ENCODE measurements at places on chromosomes 1 and 21. TPM values are rescaled to one million over a fixed set of nuclear protein-coding genes. Genes with fewer than 3 reads are reported as not detected.

Gene LCE1E
- total RNA-seq, result not detected

Gene RGS2
- 65.2 TPM for total RNA-seq

Gene SPATA21
- not detected for total RNA-seq

Gene SPRR2B
- total RNA-seq, result not detected

Gene GLRX2
- 16.2 TPM for total RNA-seq

Gene IFI6
- 14.3 TPM for total RNA-seq

Gene GON4L
- total RNA-seq, result 82.9 TPM

Gene ELF3
- 1,345 TPM for total RNA-seq

Gene CHI3L1
- total RNA-seq, result 8.8 TPM

Gene PLPPR4
- total RNA-seq, result 5.1 TPM

Gene MYBPH
- not detected for total RNA-seq

Gene AP4B1
- 31.6 TPM for total RNA-seq

- no peak for DNase-seq
These were observed 97.4 kb downstream of the SETD4 start for GRCh38 chr21:35962917-35963316.

DNA sequence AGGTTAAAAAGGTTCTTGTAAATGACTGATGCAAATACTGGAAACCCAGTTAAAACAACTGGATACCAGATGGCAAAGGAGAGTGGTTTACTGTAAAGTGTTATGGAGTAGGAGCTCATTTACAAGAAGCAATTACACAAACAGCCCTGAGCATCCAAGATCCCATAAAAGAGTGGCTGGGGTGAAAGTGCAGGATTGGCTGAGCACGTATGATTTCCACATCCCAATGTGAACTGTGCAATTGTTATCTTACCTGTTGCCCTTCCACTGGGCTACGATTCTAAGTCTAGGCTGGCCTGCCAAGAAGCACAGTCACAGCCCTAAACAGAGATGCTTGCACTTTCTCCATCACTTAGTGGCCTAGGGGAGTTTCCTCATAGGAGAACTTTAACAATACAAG is 277.6 kb upstream of the RUNX1 start:
- DNase-seq, result no peak

- DNase-seq, result no peak
These were observed 460.5 kb upstream of the ADGRL2 start for GRCh38 chr1:81340239-81340638.

GRCh38 chr1:24641646-24642151 is 1.4 kb upstream of the SRRM1 start:
- DNase-seq, result peak; percentile 61

DNA sequence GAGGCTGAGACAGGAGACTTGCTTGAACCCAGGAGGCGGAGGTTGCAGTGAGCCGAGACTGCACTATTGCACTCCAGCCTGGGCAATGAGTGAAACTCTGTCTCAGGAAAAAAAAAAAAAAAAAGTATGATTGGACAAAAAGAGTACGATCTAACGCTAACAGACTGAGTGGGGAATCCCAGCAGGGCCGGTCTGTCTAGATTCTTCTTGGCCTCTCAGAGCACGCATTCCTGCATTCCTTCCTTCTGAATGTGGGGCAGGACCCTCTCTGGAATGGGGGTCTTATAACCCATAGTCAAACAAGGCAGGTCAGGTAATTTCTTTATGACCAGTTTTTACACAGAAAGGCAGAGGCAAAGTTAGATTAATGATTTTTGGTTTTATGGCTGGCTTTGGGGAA is 92.0 kb upstream of the PPM1J start:
- no peak for DNase-seq

DNA sequence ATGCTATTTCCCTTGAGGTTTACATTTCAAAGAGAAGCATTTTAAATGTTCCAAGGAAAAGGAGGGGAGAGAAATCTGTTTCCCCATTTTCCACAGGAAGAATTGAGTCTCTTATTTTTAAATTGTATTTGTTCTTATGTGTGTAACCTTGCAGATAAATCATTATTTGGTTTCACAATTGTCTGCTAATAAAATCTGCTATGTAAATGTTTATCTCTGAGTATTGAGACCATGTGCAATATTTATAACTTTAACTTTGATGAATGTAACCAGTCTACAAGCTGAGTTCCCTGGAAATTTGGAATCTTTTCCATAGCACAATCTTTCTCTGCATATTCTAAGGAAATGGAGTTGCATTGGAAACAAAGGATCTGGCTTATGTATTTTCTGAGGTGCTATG is 209.6 kb downstream of the PTBP2 start:
- no peak for DNase-seq

- DNase-seq, result no peak
These were observed 3879.7 kb downstream of the SRGAP2C start for GRCh38 chr1:125064481-125064880.

DNA sequence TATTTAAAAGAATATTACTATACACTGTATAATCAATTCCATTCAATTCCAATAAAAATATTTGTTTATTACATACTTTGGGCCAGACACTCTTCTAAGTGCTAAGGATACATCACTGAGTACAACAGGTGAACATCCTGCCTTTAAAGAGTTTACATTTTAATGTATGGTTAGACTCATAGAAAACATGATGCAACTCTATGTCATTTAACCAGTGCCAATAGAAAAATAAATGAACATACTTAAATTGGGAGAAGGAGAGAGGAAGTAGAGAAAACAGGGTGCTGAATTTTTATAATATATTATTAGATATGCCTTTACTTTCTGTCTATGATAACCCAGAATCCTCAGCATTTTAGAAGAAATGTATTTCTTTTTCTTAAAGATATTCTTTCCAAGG is 119.2 kb downstream of the TSEN15 start:
- no peak for DNase-seq

- DNase-seq, result no peak
These were observed 35.6 kb downstream of the EEIG2 start for GRCh38 chr1:108595507-108595906.

GRCh38 chr1:192632188-192632587 is 3.8 kb upstream of the RGS13 start:
- DNase-seq, result no peak

- no peak for DNase-seq
These were observed 42.3 kb downstream of the KIF26B start for GRCh38 chr1:245197121-245197520.

DNA sequence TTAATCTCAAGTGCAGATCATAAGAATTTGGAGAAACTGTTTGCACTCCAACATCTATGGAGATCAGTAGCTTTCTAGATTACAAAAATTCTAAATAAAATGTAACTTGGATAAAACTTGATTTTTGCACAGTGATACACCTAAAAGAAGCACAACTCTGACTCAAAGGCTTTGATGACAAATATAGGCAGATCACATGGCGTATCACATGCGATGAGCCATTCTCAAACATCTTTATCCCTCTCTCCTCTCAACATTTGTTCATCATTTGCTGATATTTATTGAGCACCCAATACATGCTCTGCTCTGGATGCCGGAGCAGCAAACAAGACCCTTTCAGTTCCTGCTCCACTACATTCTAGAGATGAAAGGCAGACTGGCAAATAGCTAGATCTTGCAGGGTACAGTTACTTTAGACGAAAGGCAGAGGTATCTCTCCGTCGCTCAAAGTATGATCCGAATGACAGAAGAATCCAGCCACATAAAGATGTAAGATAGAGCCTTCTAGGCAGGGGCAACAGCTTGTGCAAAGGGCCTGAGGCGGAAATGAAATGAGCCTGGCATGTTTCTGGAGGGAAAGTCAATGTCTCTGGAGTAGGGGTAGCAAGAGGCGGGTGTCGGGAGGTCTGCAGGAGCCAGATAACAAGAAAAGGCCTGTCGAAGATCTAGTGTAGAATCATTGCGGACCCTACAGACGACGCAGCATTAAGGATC is 145.8 kb upstream of the ERRFI1 start:
- DNase-seq, result no peak

DNA sequence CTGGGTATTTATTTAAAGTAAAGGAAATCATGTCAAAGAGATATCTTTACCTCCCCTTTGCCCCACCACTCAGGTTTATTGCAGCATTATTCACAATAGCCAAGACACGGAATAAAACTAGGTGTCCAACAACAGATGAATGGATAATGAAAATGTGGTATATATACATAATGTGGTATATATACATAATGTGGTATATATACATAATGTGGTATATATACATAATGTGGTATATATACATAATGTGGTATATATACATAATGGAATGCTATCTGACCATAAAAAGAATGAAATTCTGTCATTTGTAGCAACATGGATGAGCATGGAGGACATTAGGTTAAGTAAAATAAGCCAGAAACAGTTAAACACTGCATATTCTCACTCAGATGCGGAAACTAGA is 262.6 kb upstream of the PLXNA2 start:
- no peak for DNase-seq

DNA sequence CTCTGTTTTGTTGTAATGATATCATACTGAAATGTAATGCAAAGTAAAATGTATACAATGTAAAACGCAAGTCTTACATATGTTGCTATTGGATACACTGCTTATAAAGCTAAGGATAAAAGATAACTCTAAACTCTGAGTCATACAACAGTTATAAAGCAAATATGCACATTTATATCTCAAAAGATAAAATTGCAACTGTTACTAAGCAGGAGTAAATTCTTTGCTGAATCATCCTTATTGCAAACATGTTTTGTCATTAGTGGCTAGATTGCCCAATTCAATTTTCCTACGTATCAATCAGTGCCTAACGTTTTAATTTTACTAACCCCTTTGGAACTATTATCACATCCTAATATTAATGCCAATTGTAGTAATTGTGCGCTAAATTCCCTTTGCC is 762.9 kb downstream of the LTN1 start:
- DNase-seq, result no peak

- peak; percentile 83 for DNase-seq
These were observed 16.8 kb downstream of the TNFSF4 start for GRCh38 chr1:173190101-173190936.

- no peak for DNase-seq
These were observed 1.0 kb upstream of the NADK start for GRCh38 chr1:1779320-1779675.

GRCh38 chr21:45335761-45336534 is 48.3 kb upstream of the POFUT2 start:
- no peak for DNase-seq

- no peak for DNase-seq
These were observed 241.6 kb downstream of the PTPRC start for GRCh38 chr1:198880397-198880796.

GRCh38 chr1:192573499-192573898 is 2.1 kb upstream of the RGS1 start:
- no peak for DNase-seq

GRCh38 chr1:94069919-94070285 is 51.0 kb downstream of the ABCA4 start:
- no peak for DNase-seq

DNA sequence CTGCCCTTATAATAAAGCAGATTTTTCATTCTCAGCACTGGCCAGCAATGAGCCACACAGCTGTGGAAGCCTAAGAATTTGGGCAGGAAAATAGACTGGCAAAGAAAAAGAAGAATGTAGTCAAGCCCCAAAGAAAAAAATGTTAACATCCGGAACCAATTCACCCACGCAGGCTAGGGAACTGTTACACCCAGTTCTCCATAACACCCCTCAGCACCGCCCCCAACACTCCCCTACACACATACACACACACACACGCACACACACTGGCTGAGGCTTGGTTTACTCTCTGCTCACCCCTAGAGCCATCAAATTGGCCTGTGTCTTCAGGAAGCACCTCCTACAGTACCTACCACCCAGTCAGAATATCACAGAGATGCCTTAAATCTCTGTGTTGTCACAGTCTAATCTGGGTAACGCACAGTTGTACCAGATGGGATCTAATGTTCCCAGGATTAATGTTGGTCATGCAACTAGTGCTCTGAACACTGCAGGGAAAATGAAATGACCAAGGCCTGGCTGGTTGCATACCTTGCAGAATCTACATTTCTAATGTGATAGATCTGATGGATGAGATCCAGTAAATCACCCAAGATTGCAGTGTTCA is 14.5 kb downstream of the TBX15 start:
- DNase-seq, result no peak

- no peak for DNase-seq
These were observed 20.1 kb downstream of the IFNLR1 start for GRCh38 chr1:24167008-24167407.

DNA sequence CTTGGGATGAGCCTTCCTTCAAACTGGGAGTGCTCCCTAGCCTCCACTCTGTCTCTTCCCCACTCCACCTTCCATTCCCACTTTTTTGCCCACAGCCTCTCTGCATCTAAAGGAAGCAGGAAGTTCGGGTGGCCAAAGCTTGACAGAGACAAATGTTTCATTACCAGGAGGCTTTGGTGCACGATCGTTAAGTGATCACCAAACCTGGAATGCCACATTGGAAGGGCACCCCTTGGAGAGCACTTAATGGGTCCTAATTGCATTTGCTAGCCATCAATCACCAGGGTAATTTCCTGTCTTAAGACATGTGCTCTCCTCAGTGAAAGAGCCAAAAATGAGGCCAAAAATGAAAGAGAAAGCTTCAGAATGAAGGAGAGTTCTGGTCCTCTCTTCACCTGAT is 206.5 kb downstream of the TNR start:
- no peak for DNase-seq

DNA sequence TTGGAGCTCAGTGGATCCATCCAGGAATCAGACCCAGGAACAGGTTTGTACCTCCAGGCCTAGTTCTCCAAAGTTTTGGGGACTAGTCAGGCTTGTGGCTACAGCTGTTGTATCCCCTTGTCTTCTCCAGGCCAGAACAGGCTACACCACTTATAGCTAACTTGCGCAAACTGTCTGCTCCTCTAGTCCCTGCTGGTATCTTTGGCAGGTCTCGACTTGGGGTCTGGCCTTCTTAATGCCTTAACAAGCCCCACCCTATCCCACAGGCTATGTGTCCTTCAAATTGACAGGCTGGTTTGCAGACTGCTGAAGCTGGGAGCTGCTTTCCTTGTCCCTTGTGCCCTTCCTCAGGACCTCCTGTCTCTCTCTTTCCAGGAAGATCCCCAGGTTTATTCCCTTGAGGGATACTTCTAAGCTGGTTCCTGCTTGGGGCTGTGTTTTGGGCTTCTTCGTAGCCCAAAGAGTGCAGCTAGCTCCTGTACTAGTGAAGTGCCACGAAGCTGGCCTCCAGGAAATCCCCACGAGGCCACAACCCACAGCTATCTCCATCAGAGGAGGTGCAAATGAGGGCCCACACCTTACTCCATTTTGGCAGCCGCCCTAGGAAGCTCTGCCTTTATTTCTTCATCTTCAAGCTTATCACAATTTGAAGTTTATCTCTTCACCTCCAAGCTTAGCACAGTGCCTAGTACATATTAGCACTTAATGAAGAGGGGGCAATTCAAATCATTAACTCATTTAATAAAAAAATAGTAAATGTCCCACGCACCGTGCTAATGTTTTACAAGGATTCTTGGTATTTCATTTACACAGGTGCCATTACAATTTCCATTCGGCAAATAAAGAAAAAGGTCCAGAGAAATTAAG is 683 bp upstream of the DMAP1 start:
- peak; percentile 39 for DNase-seq

GRCh38 chr1:46556822-46557221 is 5.4 kb upstream of the KNCN start:
- no peak for DNase-seq

DNA sequence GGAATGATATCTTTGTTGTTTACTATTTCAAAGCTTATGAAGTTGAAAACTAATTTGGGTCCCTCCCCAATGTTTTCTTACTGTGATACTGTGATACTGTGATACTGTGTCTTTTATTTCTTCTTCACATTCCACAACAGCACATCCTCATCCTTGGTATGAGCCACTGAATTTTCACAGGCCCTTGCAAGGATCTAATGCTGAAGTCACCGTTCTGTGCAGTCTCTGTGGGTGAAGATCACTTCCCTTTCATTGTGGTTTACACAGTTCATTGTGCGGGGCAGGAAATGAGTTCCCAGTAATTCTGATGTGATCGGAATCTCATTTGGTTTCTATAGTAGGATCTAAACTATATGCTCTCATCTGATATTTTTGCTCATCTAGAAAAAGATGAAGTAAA is 32.1 kb upstream of the PAXBP1 start:
- DNase-seq, result no peak
